Naive thymus-derived CD8-positive, alpha-beta T cell (primary cell): ENCODE measurements at places on chromosomes 7 and 10.

DNA sequence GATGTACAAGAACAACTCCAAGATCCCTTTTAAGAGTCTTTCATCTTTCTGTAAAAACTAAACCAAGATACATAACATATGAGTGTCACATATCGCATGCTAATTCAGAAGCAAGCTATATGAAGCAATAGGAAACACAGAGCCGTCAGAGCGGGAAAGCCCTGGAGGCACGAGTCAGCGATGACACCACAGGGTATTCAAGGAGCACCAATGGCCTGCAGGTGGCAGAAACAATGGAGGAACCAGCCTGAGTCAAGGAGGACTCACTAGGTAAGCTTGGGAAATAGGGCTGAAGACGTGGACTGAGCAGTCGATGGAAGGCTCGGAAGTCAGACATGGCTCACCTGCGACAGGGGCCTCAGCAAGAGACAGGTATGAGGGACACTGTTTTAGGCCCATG lies 214.4 kb downstream of the FAM107B start:
- no peaks in the 10 kb centered on the region for H3K27me3 ChIP-seq
- DNase-seq, result peak; percentile 56
- peaks cover 17% of the 10 kb centered on the region for H3K36me3 ChIP-seq
- peaks cover 60% of the 10 kb centered on the region for H3K4me1 ChIP-seq
- H3K27ac ChIP-seq, result peak overlapping the region; percentile 99

DNA sequence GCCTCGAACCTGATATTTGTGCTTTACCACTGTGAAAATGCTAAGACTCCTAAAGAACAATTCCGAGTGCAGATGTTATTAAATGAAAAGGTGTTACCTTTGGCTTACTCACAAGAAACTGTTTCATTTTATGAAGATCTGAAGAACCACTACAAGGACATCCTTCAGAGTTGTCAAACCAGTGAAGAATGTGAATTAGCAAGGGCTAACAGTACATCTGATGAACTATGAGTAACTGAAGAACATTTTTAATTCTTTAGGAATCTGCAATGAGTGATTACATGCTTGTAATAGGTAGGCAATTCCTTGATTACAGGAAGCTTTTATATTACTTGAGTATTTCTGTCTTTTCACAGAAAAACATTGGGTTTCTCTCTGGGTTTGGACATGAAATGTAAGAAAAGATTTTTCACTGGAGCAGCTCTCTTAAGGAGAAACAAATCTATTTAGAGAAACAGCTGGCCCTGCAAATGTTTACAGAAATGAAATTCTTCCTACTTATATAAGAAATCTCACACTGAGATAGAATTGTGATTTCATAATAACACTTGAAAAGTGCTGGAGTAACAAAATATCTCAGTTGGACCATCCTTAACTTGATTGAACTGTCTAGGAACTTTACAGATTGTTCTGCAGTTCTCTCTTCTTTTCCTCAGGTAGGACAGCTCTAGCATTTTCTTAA lies 47.7 kb downstream of the MINPP1 start:
- H3K36me3 ChIP-seq, result peaks cover 4% of the 10 kb centered on the region
- peaks cover 3% of the 10 kb centered on the region for H3K4me1 ChIP-seq
- H3K27me3 ChIP-seq, result no peaks in the 10 kb centered on the region
- H3K4me3 ChIP-seq, result no peak overlapping the region

DNA sequence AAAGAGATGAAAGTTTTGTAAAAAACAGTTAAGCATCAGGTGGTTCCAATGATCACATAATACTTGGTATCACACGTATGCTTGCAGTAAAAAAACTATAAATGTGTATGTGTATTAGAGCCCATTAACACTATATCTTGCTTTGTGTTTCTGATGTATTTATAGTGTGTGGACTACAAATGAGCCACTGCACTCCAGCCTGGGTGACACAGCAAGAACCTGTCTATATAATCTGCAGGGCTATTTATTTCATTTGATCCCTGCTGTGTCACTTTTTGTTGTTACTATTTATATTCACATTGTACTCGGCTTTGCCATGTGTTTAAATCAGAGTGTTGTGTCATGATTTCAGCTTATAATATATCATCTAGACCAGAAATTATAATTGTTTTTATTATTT lies 487.8 kb upstream of the TEX47 start:
- no peak for DNase-seq
- H3K27ac ChIP-seq, result no peak overlapping the region
- no peaks in the 10 kb centered on the region for H3K4me1 ChIP-seq

DNA sequence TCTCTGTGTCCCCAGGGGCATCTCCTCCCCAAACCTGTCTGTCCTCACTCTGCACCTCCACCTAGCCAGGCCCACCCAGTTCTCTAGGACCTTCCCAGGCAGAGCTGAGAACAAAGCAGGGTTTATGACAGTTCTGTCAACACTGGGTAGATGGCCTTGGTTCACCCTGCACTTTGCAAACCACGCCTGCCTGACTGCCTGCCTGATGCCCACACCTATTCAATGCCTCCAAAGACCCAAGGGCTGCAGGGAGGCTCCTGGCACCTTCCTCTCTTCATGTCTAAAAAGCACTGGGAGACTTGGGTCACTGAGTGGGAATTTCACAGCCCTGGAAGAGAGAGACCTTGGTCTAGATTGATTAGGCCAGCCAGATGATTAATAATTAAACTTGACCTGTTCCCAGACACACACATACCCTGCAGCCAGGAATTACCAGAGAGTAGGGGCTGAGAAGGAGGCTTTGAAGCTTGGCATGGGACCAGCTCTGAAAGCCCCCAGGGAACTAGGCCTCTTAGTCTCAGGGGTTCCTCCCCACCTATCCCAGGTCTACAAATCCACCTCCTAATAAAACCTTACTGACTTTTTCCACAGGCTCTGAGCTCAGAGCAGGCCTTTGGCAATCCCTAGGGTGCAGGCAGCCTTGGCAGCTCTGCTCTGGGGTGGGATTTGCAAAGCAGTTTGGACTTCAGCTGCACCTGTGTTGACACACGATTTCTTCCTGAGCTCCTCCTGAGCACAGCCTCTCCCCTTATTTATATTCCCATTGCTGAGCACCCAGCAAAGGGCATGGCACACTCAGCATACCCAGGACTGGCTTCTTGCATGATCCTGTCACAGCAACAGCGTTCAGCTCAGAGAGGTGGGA lies 25.7 kb upstream of the PDCD4 start:
- H3K27me3 ChIP-seq, result no peaks in the 10 kb centered on the region
- H3K36me3 ChIP-seq, result no peaks in the 10 kb centered on the region
- no peak overlapping the region for H3K4me3 ChIP-seq
- H3K4me1 ChIP-seq, result peaks cover 72% of the 10 kb centered on the region

GRCh38 chr7:95550546-95550945 lies 45.8 kb downstream of the PDK4 start:
- H3K4me1 ChIP-seq, result no peaks in the 10 kb centered on the region
- H3K27ac ChIP-seq, result no peak overlapping the region
- no peaks in the 10 kb centered on the region for H3K36me3 ChIP-seq
- no peak for DNase-seq
- no peak overlapping the region for H3K4me3 ChIP-seq
- peaks cover 22% of the 10 kb centered on the region for H3K27me3 ChIP-seq

DNA sequence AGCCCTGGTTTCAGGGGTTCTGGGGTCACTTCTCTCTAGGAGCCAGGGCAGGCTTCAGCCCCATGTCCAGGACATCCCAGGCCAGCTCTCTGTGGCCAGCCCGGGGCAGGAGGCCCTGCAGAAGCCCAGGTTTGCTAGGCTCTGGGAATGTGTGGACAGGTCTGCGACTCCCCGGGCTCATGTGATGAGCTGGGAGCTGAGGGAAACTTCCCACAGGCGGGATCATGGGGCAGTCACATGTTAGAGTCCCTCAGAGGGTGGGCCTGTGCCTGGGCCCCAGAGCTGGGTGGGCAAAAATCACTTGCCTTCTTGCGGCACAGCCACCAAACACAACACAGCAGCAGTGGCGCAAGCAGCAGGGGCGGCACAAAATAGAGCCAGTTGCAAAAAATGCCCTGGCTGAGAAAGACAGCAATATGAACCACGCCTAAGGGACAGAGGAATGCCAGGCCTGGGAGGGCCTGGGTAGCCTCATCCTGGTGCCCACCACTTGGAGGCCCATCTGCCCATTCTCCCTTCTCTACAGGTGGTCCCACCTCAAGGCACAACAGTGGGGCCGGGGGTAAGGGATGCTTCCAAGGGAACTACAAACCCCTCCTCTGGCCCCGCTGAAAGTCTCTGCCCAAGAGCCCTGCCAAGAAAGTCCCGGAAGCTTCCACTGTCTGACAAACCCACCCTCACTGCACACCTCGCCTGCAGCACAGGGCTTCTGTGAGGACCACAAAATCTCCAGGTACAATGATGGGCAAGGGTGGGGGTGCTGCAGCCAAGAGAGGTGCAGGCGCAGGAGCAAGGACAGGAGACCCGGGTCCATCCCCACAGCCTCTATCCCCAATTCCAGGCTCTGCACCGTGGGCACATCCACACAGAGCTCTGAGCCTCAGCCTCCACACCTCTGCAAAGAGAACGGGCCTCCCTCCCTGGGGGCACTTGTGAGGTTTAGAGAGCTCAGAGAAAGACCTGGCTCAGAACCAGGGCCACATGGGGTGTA lies 34.6 kb upstream of the ANTXRL start:
- no peak for DNase-seq
- H3K27ac ChIP-seq, result peak overlapping the region; percentile 66
- no peaks in the 10 kb centered on the region for H3K27me3 ChIP-seq
- no peak overlapping the region for H3K4me3 ChIP-seq

DNA sequence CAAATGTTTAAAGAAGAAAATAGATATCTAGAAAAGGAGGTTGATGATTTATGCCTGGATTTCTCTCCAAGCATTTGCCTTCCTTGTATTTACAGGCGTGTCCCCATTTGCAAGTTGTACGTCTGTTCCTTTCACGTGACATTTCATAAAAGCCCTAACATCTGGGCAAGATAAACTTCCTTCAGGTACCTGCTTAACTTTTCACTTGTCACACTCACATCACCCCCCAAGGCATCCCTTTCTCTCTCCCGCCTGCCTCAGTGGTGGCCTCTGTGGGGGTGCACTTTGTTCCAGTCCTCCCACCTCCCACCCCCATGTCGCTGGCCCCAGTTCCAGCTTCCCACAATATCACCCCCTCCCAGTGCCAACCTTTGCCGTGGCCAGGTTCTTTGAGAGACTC lies 6.7 kb downstream of the TWIST1 start:
- no peaks in the 10 kb centered on the region for H3K36me3 ChIP-seq
- H3K4me3 ChIP-seq, result no peak overlapping the region
- no peak overlapping the region for H3K27ac ChIP-seq
- peaks cover 94% of the 10 kb centered on the region for H3K27me3 ChIP-seq
- peaks cover 16% of the 10 kb centered on the region for H3K4me1 ChIP-seq

DNA sequence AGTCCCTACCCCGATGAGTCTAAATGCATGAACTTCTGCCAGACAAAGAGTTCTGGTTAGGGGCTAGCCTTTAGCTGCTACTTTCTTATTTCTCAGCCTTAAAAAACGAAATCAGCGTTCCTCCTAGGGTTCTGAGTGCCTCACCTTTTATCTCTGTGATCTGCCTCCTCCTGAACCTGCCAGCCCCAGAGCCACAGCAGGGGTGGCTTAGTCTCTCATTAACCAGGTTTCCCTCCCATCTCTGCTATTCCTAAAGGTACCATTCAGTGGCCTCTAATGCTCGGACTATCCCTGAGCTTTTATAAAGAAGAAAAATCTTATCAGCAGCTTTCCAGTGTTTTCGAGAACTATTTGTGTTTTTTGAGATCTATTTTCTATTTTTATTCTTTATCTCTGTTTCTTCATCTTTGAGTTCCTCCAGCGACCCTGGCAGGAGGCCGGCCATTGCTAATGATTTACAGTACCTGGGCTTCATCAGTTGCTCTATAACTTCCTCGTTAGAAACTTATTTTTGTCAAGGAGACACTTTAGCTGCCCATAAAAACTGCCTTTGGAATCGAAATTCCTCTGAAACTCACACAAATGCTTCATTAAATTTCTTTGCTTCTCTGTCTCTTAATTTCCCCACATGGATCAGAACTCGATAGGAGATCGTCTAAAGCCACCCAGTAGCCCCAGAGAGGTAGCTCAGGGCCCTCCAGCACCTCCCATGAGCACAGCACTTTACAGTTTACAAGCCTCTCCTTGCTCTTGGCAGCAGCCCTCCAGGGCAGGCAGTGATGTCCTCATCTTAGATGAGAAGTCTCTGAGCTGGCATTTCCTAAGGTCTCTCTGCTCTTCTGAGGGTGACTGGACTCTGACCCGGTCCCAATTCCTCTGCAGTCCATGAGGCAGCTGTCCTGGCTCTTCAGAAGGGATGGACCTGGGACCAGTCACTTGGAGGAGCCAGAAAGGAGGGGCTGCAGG lies 149.1 kb downstream of the EBF3 start:
- no peak overlapping the region for H3K4me3 ChIP-seq
- H3K27ac ChIP-seq, result no peak overlapping the region

GRCh38 chr7:130286881-130287280 lies 6.1 kb upstream of the CPA4 start:
- peaks cover 7% of the 10 kb centered on the region for H3K4me1 ChIP-seq
- no peak for DNase-seq
- H3K36me3 ChIP-seq, result no peaks in the 10 kb centered on the region
- no peak overlapping the region for H3K4me3 ChIP-seq
- peaks cover 9% of the 10 kb centered on the region for H3K27me3 ChIP-seq

- no peak overlapping the region for H3K27ac ChIP-seq
- H3K4me1 ChIP-seq, result no peaks in the 10 kb centered on the region
- no peak overlapping the region for H3K4me3 ChIP-seq
- DNase-seq, result no peak
- peaks cover 1% of the 10 kb centered on the region for H3K27me3 ChIP-seq
- no peaks in the 10 kb centered on the region for H3K36me3 ChIP-seq
Observed at GRCh38 chr7:73986158-73986631, 41.8 kb upstream of the ELN start.

DNA sequence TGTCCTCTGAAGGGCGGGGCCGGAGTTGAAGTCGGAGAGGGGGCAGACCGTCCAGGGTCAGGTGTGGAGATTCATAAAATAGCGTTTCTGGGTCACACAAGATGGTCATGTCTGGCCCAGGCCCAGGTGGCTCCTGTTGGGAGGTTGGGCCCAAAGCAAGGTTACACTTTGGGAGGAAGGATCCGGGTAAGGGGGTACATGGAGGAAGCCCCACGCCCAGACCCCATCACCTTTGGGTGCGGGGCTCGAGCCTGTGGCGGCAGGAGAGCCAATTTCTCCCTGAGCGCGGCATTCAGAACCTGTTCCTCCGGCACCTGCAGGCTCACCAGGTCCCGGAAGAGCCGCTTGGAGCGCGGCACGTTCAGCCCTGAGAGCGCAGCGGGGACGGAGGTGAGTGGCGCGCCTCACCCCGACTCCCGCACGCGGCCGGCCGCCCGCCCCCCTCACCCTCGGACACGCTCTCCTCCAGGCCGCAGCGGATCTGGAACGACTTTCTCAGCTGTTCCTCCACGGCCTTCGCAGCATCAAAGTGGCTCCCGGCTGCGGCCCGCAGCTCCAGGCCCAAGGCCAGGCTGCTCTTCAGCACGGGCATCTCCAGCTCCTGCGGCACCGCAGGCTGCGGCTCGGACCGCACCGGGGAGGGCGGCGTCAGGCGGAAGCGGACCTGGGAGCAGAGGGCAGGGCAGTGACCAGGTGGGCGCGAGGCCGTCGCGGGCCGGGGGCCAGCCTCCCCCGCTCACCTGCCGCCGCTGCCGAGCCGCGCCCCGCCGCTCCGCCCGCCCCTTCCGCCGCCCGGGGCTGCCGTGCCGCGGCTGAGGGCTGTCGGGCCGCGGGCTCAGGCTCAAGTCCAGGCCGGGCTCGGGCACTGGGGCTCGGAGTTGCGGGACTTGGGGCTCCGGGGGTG lies 644 bp downstream of the PPP1R35 start:
- peaks cover 5% of the 10 kb centered on the region for H3K36me3 ChIP-seq
- H3K4me1 ChIP-seq, result peaks cover 18% of the 10 kb centered on the region
